Stimulated activated CD8-positive, alpha-beta memory T cell treated with anti-CD3 and anti-CD28 coated beads, Interleukin-4, amount 100 ng/mL, for 1 hour (primary cell): ENCODE measurements at places on chromosomes 13 and 19.

DNA sequence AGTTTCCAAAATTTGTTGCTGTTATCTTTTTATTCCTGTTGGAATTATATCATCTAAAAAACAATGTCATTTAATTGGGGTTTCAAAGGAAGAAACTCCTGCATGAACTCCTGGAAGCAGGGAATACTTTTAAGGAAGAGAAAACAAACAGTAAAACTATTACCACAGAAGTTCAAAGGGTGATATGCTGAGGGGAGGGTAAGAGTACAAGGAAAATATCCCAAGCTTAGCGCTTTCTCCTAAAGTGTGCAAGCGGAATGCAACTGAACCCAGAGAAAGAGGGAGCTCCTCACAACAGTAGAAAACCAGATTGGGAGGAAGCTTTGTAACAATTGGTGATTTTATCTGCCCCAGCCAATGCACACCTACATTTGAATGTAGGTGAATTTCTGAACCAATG is 175.1 kb downstream of the NUFIP1 start:
- no peak for DNase-seq

DNA sequence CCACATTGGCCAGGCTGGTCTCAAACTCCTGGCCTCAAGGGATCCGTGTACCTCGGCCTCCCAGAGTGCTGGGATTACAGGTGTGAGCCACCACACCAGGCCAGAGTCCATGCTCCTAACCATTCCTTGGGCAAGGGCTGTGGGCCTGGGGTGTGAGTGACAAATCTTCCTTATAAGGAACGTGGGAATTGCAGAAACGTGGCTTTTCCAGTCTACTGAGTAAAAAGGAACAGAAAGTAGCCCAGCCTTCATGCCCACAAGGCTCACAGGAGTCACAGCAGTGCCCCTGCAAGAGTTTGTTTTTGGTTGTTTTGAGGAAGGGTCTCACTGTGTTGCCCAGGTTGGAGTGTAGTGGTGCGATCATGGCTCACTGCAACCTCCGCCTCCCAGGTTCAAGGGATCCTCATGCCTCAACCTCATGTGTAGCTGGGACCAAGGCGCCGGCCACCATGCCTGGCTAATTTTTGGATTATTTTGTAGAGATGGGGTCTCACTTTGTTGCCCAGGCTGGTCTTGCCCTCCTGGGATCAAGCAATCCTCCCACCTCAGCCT is 5.1 kb downstream of the MYPOP start:
- no peak for DNase-seq

DNA sequence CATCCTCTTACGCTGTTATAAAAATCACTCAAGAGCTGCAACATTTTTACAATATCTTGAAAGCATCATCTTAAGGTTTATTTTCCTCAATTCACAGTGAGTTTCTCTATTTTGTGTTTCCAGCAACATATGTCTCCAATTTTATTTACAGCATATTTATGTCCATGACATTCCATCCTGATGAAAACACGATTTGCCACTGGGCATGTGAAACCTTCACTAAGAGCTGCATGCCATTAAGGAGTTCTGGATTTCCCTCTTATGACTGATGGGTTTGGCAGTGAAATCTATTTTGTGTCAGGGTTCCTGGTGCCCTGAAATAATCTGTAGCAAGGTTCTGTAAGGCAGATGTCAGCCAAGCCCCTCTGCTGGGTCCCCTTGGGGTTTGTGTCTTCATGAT is 527.6 kb upstream of the KLF12 start:
- DNase-seq, result no peak

DNA sequence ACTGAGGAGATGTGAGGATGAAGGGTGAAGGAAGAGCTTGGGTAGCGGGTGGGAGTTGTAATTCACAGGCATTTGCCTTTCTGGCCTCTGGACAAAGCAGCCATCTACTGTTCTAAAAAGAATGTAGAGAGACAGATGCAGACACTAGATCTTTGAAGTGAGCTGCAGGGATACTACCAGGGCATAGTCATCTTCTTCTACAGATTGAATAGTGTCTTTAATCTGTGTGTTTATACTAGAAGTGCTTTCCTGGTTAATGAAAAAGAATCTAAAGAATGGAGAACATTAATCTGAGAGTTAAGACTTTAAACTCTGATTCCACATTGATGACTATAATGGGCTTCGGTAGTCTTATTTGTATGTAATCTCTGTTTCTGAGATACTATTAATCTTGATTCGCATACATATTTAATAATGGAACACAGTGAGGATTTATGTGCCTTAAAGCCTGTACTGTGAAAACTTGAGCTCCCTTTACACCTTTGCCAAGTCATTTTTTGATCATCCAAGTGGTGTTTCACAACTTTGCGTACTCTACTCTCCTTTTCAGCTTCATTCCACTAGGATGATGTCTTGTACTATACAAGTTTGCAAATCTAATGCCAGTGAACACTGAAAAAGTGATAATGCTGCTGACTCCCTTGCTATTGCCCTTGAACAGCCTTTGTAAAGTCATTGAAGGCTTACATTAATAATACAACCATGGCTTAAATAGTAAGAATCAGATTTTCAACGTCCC is 2199.4 kb upstream of the PCDH20 start:
- no peak for DNase-seq

DNA sequence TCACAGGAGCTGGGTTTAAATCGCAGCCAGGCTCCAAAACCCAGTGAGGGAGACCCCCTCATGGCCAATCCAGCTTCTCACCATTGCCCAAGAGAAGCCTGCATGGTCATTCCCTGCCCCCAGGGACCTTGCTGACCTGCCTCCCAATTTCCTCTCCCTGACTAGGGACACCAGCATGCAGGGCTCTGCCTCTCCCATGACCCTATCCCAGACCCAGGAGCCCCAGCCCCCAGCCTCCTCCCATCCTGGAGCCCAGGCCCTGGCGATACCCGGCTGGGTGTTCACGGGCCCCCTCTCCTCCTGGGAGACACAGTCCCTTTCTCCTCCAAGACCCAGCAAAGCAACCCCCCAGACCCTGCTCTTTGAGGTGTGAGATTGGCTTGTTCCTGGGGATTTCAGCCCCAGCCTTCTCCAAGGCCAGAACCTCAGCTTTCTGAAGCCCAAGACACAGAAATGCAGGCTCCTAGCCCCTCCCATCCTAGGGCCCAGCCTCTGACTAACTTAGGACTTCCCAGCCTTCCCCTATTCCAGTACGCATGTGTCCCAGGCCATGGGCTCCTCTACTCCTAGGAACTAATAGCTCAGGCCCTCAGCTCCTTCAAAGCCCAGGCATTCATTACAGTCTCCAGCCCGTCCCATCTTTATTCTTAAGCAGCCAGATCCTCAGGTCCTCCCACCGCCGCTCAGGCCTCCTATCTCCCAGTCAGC is 1.1 kb downstream of the GYS1 start:
- no peak for DNase-seq

- no peak for DNase-seq
Observed at GRCh38 chr13:75761369-75761768, 125.2 kb downstream of the LMO7 start.

DNA sequence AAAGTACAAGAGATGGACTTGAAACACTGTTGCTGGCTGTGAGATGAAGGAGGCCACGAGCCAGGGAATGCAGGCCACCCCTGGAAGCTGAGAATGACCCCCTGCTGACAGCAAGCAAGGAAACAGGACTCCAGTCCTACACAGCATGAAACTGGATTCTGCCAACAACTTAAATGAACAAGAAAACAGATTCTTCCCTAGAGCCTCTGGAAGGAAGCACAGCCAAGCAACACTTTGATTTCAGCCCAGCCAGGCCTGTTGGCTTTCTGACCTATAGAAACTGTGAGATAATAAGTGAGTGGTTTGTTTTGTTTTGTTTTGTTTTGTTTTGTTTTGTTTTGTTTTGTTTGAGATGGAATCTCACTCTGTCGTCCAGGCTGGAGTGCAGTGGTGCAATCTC is 105.3 kb upstream of the CACNA1A start:
- no peak for DNase-seq

- DNase-seq, result no peak
Observed at GRCh38 chr13:20197361-20197834, 4.7 kb upstream of the GJB2 start.

- DNase-seq, result no peak
Observed at GRCh38 chr19:46021531-46022041, 1.3 kb downstream of the PGLYRP1 start.

- DNase-seq, result no peak
Observed at GRCh38 chr19:47176627-47177090, 46.0 kb downstream of the SAE1 start.

DNA sequence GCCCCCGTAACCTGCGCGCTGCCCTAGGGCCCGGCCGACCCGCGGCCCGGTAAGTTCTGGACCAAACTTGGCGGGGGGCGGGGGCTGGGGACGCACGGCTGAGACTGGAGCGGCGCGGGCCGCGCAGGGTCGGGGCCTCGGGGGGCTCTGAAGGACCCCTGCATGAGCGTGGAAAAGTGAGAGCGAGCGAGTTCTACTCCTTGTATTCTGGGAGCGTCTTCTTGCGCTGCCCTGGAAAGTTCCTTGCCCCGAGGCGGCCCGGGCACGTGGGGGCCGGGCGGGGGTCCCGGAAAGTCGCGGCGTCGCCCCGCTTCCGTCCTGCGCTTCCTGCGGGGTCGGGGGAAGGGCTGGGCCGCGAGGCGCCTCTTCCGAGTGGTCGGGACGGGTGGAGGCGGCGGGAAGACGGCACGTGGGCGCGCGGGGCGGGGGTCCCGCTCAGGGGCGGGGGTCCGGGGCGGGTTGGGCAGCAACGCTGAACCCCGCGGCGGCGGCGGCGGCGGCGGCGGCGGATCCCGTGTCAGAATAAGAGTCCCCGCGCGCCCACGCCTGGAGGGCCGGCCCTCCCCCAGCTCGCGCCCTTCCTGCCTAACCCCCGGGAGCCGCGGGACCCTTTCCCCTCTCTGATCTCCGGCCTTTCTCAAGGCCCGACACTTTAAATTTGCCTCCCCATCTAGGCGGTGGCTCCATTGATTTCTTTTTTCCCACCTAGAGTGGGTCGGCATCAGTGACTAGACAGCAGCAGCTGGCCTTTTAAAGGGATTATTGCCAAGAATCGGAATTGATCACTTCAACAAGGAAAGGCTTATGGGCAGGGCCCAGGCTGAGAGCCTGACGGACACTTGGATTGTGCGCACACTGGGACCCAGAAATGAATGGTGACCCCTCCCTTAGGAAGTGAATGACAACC is 749 bp downstream of the GATAD2A start:
- no peak for DNase-seq

GRCh38 chr19:16773939-16774338 is 54.3 kb downstream of the NWD1 start:
- DNase-seq, result no peak

DNA sequence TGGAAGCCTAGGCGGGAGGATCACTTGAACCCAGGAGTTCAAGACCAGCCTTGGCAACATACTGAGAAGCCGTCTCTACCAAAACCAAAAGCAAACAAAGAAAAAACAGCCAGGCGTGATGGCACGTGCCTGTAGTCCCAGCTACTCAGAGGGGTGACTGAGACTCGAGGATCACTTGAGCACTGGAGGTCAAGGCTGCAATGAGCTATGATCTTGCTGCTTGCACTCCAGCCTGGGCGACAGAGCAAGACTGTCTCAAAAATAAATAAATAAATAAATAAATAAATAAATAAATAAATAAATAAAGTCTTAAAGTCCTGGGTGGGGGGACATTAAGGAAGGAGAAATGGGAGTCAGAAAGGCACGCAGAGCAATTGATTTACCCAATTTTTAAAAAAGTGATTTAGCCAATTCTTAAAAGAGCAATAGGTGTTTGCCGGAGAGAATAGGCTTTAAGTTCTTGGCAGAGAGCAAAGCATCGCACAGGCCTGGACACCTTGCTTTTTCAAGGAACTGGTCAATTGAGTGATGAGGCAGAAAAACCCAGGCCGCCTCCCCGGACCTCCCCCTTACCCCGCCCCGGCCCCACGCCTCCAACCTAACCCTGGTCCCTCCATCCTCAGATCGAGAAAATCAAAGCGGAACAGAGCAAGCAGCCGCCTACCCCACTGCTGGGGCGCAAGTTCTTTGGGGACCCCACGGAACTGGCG is 9.5 kb upstream of the SHKBP1 start:
- DNase-seq, result no peak

DNA sequence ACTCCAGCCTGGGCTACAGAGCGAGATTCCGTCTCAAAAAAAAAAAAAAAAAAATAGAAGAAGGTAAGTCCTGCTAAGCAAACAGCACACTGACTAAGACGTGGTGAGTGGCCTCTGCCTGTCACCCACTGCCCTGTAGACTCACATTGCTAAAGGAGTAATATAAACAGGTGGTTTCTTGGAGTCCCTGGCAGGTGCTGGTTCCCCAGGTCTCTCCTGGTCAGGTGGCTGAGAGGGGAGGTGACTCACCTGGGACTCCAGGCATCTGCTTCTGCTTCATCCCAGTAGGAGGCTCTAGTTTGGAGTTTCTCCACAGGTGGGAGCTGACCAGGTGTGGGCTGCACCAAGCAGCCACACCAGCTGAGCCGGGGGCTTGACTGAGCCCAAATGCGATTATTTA is at the start of gene OR10H1:
OR10H1 (minus strand) TSS at position 359 of the 400 bp plus-strand sequence. CDS start 7,627 bp downstream, outside the sequence.
- no peak for DNase-seq

DNA sequence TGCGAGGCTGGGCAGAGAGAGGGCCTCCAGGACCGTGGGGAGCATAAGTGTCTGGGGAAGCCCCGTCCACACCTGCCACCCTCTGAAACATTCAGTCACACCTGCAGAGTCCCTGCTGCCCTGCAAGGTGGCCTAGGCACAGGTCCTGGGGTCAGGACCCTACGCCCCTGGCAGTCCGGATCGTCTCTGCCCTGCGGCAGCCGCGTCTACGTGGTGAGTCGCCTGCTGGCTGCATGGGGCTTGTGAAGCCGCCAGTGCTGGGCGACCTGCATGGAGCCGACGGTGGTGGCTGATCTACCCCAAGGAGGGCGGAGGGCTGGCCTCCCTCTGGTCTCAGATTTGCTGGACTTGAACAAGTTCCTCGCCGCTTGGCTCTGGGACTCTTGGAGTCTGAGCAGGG is 13.0 kb downstream of the FZR1 start:
- DNase-seq, result no peak

GRCh38 chr13:73278186-73278585 is 219.4 kb downstream of the KLF5 start:
- no peak for DNase-seq

DNA sequence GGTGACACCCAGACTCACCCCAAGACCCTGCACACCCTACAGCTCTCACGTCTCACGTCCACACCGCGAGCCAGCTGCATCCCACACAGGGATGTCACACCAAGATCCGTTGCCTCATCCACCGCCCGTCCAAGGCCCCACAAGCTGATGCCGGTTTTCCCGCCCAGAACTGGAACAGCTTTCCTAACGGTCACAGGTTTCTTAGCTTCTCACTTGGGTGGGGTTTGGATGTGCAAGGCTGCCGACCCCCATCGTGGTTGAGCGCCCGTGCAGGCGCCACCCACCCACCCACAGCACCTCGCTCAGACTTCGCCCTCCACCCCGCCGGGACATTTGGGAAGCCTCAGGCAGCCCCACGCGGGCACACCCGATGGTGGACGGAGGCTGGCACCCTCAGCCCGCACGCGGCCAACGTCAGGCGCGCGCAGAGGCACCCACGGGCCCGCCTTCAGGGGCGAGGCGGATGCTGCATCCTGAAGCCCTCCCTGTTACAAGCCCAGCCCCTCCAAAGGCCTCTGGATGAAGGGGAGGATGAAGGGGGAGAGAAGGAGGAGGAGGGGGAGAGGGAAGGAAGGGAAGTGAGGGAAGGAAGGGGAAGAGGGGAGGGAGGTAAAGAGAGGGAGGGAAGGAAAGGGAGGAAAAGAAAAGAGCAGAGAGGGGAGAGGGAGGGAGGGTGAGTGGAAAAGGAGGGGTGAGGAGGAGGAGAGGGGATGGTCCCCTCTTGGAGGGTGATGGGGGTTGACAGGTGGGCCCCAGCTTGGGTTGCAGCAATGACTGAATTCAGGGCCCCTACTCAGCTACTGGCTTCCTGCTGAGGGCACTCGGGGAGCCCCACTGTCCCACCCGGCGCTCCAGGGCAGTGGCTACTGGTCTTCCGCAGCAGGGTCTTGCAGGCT is 12.8 kb downstream of the ONECUT3 start:
- DNase-seq, result no peak

GRCh38 chr19:38155453-38155852 is 68.6 kb downstream of the DPF1 start:
- no peak for DNase-seq
